ENCODE measurements at places on chromosomes 3 and 15.

GRCh38 chr15:53618461-53618860 is 141.0 kb downstream of the WDR72 start:
- no peak for DNase-seq

DNA sequence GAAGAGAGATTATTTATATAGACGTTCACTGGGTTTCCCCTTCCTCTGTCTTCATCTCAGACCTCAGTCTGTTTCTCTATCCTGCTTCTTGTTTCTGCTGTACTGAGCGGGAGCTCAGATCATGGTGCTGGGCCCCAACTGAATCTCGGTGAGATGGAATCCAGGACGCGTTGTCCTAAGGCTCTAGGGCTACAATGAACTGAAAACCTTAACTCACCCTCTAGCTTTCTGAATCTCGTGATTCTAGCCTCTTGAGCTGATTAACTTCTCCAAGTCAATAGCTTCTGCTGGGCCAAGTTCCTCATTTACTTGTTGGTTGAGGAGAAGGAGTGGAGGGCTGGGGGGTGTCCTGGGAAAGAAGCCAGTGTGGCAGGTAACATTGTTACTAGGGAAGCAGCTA is 32.7 kb upstream of the MAP3K13 start:
- DNase-seq: no peak

GRCh38 chr3:60080648-60081047 is 1030.8 kb upstream of the CFAP20DC start:
- DNase-seq: no peak

DNA sequence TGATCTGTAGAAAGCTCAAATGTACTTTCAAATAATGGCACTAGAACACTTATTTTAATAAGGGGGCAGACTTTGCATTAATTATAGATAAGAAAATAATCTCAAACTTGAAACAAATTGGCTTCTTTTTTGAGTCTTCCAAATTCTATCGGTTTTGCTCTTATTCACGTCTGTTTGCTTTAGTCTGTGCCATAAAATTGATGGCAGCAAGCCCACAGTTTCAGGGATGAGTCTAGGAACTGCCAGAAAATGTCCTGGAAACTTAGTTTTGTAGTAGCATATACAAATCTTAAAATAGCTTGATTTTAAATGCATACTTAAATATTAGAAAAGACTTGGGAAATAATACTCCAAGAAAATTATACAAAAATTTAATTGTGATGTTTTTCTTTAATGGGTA is 39.7 kb downstream of the BCHE start:
- DNase-seq: no peak

GRCh38 chr3:13565581-13566452 is 16.9 kb downstream of the FBLN2 start:
- no peak for DNase-seq

- no peak for DNase-seq
Observed at GRCh38 chr15:50993598-50993997, 85.1 kb downstream of the AP4E1 start.

GRCh38 chr15:48954538-48954937 is 9.2 kb downstream of the SHC4 start:
- DNase-seq: no peak
